A172 (cell line): ENCODE measurements at places on chromosomes 11 and 22. TPM values are rescaled to one million over a fixed set of nuclear protein-coding genes. Genes with fewer than 3 reads are reported as not detected.

DNA sequence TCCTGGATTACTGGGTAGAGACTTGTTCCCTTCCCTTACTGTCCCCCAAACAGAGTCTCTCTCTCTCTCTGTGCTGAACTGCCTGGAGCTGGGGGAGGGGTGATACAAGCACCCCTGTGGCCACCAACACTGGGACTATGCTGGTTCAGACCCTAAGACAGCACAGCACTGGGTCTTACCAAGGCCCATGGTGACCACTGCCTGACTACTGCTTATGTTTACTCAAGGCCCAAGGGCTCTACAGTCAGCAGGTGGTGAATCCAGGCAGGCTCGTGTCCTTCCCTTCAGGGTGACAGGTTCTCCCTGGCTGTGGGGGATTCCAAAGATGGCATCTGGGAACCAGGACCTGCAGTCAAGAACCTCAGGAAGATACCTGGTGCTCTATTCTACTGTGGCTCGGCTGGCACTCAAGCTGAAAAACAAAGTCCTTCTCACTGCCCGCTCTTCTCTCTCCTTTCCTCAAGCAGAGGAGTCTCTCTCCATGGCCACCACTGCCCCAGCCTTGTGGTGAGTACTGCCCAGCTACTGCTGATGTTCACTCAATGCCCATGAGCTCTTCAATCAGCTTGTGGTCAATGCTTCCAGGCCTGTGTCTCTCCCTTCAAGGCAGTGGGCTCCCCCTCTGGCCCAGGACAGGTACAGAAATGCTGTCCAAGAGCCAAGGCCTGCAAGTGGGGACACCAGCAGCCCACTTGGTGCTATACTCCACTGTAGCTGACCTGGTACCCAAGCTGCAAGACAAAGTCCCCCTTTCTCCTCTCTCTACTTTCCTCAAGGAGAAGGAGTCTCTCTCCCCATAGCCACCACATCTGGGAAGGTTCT lies 41.8 kb upstream of the SHANK2 start:
- DNase-seq, result no peak

DNA sequence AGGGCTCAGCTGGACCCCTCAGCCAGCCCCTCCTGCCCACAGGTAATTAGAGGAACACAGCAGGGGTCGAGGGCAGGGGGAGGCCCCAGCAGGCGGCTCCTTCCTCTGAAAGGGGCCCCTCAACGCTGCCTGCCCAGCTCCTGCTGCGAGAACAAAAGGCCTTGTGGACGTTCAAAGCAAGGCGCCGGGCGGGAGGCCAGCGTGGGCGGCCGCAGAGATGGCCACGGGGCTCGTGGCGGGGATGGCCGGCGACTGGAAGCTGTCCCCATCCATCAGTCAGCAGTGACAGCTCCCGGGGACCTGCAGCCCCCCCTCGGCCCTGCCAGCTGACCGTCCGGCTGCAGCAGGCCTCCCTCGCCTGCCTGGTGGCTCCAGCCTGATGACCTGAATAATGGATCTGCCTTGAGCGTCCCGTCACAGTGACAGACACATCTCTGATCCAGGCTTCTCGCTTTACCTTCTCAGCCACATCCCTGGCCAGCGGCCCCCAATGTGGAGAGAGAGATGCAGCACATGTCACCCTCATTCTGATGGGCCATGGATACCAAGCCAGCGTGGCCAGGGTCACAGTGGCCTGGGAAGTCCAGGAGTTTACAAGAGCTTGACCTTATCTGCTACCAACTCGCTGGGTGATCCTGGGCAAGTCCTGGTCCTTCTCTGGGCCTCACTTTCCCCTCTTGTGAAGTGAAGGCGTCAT lies 159.3 kb downstream of the MN1 start:
- no peak for DNase-seq

DNA sequence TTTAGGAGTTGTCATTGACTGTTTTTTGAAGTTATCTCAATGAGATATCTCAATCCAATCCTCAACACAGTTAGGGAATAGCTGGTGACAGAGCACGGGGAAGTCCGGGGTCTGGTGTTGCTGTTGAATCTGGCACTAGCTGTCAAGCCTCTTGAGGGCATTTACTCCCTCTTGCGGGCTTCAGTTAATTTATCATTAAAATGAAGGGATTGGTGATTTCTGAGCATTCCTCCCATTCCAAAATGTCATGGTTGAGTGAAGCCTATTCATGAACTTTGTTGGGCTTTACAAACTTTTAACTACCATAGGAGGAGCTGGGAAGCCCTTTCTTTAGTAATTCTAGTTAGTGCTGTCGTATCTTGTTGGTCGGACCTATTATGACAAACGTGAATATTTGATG lies 40.2 kb downstream of the UVRAG start:
- DNase-seq, result no peak

GRCh38 chr11:33976495-33977199 lies 74.9 kb upstream of the CAPRIN1 start:
- DNase-seq, result no peak

- DNase-seq, result no peak
These were observed 109.7 kb downstream of the GALNT18 start for GRCh38 chr11:11512090-11512489.

- DNase-seq, result no peak
These were observed 3.2 kb downstream of the MMP11 start for GRCh38 chr22:23775779-23776375.

- DNase-seq, result no peak
These were observed 23.0 kb upstream of the GDPD4 start for GRCh38 chr11:77324508-77324907.

DNA sequence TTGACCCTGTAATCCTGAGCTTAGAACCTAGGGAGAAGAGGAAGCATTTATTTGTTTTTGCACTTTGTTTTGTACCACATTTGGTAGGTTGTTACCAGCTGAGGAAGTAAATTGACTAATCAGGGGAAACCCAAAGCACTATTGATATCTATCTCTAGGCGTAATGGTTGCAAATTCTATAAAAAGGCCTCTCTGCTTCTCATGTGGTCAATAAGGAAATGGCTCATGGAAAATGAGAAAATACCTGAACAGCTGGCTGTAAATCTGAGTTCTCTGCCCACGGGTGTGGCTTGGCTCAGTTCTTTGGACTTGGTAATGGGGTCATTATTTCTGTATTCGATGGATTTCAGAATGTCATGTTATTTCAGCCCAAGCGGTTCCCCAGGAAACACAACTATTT lies 42.4 kb downstream of the BARX2 start:
- no peak for DNase-seq

DNA sequence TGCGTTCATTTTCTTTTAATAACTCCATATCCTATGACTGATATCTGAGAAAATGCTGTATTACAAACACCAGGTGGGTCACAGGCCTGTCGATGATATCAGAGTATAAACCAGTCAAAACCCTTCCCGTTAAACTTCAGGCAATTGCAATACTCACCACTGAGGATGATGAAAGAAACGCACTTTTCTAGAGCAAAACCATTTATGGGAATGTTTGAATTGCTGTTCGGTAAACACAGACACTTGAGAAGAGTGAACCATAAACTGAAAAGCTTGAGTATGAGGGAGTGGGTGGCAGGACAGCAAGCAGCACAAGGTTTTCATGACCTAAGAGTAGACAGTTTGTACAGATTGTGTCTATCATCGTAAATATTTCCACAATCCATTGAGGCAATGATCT lies 139.8 kb upstream of the CEP126 start:
- no peak for DNase-seq

- DNase-seq, result no peak
These were observed 311.4 kb downstream of the NELL1 start for GRCh38 chr11:20980736-20981135.

- DNase-seq, result no peak
These were observed 8.2 kb downstream of the CFL1 start for GRCh38 chr11:65849771-65850216.

MMP10 gene
- total RNA-seq, result 2.5 and 6.4 TPM in 2 replicates

SCO2 gene
- 8.0 and 9.5 TPM in 2 replicates for total RNA-seq
